Hindlimb muscle (tissue), 1 donor: ENCODE measurements at places on chromosomes 7 and 10. TPM values are rescaled to one million over a fixed set of nuclear protein-coding genes. Genes with fewer than 3 reads are reported as not detected.

- no peak for DNase-seq
These were observed 123.9 kb downstream of the PCLO start for GRCh38 chr7:83038787-83039186.

GRCh38 chr10:97102441-97102840, 83.3 kb downstream of the SLIT1 start:
- no peak for DNase-seq

DNA sequence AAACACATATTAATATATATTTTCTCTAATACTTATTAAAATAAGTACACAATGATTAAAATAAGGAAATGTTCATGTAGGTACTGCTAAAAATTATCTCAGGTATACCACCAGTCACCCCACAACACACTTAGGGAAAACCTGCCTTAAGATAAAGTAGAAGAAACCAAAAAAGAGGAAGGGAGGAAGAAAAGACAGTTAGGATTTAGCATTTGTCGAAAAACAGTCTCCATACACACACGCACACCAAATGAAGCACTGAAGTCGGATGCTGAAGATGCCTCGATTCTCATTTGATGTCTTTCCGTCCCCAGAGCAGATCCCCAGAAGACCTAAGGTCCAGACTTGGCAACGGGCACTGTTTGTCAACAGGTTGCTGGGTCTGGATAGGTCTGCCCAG, 30.0 kb upstream of the ARID5B start:
- DNase-seq, result no peak

DNA sequence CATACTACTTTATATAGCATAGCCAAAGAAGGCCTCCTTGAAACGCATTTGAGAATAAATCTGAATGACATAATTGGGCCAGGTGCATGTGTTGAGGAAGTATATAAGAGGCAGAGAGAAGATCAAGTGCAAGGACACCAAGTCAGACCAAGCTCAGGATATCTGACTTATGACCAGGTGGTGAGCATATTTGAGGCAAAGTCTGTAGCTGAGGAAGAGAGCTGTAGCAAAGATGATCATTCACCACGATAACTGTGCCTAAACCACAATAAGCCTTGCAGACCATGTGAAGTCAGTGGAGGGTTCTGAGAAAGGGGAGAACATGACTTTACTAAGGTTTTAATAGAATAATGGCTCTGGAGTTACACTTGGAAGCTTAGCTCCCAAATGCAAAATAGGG, 292.3 kb downstream of the SORCS1 start:
- no peak for DNase-seq

GRCh38 chr7:7122033-7122478, 60.3 kb upstream of the C1GALT1 start:
- peak; percentile 25 for DNase-seq

- no peak for DNase-seq
These were observed 19.5 kb downstream of the PRF1 start for GRCh38 chr10:70582793-70583668.

- no peak for DNase-seq
These were observed 39.7 kb downstream of the OTUD1 start for GRCh38 chr10:23478570-23478969.

DNA sequence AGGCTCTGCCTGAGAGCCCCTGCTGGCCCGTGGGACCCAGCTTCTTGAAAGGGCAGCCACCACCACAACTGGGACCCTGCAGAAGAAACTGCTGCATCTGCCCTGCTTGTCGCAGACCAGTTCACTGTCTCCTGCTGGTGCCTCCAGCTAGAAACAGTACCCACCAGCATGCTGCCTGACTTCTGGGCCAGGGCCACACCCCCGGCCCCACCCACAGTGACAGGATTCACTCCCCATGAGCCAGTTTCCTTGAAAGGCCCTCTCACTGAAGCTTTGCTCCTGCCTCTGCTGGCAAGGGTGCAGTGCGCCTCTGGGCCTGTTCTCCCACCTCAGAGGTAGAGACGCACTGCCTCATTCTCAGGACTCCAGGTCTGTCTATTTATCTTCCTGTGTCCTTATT, 32.4 kb downstream of the ANXA11 start:
- DNase-seq, result no peak

GRCh38 chr7:134186801-134187200, 59.7 kb downstream of the LRGUK start:
- DNase-seq, result no peak

Gene RNLS
- 2.7 TPM for polyA plus RNA-seq

Gene STN1
- 20.4 TPM for polyA plus RNA-seq

Gene CAV1
- polyA plus RNA-seq, result 196 TPM

Gene CHAT
- polyA plus RNA-seq, result not detected

DNA sequence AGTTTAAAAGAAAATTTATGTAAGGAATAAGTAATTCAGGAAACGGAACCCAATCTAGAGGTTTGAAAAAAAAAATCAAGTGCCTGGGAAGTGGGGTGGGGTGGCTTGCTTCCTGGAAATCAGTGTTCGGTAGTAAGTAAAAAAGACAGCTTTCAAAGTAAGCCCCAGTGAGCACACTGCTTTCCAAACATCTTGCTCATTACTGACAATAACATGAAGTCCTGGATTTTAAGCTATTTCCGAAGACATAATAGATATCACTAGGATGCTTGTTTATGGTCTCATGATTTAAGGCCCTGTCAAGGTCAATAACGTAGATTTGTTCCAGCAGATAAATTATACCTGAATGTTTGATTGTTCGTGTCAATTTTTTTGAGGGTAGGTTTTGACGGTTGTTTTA, 1.3 kb downstream of the STAMBPL1 start:
- DNase-seq, result peak; percentile 36

Gene CCDC172
- polyA plus RNA-seq, result not detected

- DNase-seq, result no peak
These were observed 141.8 kb upstream of the ASAH2 start for GRCh38 chr10:50392966-50393718.

DNA sequence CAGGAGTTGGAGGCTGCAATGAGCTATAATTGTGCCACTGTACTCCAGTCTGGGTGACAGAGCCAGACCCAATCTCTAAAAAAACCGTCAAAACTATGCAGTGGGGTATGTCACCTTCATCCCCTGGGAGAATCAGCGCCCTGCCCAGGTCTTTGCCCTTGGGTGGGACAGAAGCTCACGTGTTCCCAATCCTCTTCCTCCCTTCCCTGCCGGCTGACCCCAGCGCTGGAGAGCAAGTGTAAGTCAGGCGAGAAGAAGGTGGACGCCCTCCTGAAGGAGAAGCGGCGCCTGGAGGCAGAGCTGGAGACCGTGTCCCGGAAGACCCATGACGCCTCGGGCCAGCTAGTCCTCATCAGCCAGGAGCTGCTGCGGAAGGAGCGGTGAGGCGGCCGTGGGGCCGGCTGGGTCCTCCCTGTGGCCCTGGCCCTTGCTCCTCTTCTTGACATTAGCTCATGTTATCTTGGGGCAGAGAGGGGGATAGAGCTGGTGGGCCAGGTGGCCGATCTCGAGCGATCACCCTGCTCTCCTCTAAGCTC, 64.8 kb upstream of the GTF2IRD1 start:
- no peak for DNase-seq

DNA sequence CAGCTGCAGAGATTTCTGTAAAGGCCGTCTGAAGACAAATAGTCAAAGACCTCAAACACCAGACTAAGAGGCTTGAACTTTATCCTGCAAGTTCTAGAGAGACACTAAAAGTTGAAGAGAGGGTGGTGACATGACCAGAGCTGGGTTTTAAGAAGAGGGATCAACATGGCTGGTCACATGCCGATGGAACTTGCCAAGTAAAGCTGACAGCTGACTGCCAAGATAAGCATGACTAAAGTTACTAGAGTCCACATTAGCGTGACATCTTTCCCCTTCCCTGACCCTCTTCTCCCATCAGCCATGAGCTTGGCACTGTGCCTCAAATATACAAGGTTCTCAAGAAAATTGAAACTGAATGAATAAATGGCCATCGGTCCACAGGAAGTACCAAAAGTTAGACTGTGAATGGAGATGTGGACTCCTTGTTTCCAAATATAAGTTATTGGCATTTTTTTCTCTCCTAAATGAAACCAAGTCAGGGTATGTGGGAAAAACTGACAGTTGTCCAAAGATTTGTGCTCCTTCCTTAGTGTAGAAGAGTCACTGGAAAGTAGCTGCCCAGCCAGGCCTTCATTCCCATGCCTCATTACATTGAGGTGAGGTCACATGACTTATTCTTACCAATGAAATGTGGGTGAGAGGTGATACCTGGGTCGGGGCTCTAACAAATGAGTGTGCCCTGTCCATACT, 24.5 kb downstream of the XPNPEP1 start:
- no peak for DNase-seq

DNA sequence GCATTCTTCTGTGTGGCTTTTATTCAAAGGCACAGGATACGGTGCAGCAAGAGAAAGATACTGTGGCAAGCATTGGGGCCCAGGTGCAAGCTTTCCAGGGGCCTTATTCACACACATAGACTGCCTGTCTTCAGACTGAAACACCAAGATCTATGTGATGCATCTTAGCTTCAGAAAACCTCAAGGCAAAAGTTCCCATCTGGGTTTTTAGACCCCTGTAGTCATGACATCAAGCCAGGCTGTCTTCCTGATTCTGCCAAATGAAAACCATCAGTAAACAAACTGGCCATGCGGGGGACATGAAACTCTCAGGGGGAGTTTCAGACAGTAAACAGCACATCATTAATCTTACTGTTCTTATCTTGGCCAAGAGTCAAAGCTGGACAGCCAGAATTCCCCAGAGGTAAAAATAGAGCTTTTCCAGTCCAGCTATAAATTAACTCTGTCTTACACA, 9.8 kb downstream of the AGBL3 start:
- no peak for DNase-seq

GRCh38 chr10:34031400-34031799, 696.9 kb upstream of the NRP1 start:
- DNase-seq, result peak; percentile 58

Gene AOC1
- 0.08 TPM for polyA plus RNA-seq
